ENCODE measurements at places on chromosomes 11 and 22.
A peak's percentile ranks its signal among the peaks of the same experiment; 100 is the strongest.

DNA sequence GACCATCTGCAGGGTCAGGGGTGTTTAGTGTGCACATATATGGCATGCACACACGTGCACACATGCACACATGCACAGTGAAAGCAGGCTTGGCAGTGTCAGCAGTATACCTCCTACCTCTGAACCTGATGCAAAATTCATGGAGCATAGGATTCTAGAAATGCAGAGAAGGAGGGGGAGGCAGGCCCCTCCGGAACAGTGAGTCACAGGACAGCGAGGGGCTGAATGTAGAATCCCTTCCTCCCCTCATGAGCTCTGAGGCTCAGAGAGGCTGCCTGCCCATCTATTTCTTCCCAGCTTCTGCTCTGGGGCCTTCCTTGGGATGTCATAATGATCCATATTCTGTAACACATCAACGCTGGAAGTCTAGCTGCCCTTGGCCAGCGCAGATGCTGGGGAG is 66.7 kb upstream of the NECTIN1 start:
- no peak for DNase-seq

DNA sequence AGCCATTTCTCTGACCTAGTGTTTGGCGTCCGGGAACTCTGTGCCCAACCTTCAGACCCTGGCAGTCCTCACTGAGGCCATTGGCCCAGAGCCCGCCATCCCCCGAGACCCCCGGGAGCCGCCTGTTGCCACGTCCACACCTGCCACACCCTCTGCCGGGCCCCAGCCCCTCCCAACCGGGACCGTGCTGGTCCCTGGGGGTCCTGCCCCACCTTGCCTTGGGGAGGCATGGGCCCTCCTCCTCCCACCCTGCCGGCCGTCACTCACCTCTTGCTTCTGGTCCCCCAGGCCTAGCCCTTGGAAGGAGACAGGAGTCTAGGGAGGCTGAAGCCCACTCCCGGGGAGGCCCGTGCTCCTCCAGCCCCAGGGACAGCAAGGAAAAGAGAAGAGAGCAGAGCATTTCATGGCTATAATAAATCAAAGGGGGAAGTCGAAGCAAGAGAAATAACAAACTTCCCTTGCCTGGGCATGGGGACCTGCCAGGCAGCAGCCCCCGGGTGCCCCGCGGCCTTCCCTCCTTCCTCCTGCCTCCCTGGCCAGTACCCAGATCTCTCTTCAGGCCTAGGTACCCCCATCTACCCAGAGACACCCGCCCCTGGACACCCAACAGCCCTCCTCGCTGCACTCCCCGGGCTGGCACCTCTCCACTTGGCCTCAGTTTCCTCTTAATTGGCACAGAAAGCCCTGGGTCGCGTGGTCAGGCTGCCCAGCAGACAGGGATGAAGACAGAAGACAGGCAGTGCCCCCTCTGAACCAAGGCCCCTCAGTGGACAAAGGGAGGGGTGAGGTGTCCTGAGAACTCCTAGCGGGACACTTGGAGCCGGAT is 13.0 kb upstream of the SLC39A13 start:
- no peak for DNase-seq

- no peak for DNase-seq
Observed at GRCh38 chr11:130370845-130371590, 56.3 kb upstream of the ZBTB44 start.

DNA sequence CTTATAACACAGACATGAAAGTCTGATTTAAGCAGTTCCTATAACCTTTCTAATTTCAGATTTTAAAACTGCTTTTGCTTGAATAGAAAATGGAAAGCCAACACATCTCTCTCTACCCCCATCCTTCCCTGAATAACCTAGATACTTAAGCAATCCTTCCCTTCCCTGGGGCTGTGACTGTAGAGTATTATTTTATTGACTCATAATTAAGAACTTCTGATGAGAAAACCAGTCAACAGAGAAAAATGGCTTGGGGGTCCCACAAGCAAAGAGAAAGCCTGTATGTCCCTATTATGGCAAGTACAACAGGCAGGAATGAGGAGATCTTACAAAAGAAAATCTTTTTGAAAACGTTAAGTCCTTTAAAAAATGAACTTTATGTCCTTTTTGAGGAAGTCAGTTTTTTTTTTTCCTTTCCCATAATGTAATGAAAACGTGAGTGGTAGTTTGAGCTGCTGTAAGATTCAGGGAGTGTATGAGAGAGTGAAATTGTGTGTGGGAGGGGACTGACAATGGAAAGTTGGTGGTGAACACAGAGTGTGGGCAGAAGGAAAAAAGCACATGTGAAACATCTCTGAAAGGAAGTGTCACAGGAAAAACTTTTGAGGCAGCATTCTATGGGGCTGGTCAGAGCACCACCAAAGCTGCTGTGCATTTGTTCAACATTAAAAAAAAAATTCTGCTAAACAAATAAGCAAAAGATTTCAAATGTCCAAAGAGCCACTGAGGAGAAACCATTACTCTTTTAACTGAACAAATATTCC is 154.6 kb downstream of the MAML2 start:
- no peak for DNase-seq

- no peak for DNase-seq
Observed at GRCh38 chr22:22030493-22031182, 48.1 kb upstream of the TOP3B start.

- DNase-seq: no peak
Observed at GRCh38 chr11:65918211-65919140, at the start of gene C11orf68. Gene C11orf68 (minus strand): TSS chr11:65919062. CDS start chr11:65919031, 31 bp downstream.

DNA sequence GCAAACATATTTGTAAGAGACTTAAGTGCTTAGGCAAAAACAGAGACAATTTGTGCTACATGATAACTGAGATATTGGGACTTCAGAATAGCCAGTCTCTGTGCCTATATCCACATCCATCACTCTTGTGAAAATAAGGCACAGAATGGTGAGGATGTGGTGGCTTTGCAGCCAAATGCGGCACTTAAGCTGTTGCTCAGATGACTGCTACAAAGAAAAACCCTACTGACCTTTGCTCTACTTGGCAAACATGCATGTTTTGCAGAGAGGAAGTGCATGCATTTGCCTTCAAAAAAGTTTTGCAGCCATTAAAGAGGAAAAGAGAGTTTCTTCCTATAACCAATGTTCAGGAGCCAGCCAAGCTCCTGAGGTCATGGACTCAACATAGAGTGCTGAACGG is 675.0 kb upstream of the KIRREL3 start:
- DNase-seq: no peak

GRCh38 chr11:77171885-77172665 is 44.0 kb downstream of the MYO7A start:
- peak; percentile 94 for DNase-seq

GRCh38 chr22:45686004-45686403 is 14.4 kb downstream of the ATXN10 start:
- DNase-seq: no peak

DNA sequence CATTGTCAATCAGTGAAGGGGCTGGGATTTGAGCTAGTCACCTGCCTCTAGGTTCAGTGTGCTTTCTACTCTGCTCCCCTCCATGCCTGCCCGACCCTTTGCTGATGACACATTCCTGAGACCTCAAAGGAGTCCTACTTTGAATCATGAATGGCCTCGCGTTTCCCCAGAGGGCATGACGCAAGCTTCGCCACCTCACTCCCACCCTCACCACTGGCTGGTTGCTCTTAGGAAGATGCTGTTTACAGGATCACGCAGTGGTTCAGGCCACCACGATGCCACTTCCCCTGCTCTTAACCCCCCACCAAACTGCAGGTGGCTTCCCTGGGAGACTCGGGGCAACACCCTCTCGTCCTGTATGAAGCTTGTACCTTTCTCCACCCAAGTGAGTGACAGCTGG is 62.9 kb upstream of the B3GAT1 start:
- no peak for DNase-seq

DNA sequence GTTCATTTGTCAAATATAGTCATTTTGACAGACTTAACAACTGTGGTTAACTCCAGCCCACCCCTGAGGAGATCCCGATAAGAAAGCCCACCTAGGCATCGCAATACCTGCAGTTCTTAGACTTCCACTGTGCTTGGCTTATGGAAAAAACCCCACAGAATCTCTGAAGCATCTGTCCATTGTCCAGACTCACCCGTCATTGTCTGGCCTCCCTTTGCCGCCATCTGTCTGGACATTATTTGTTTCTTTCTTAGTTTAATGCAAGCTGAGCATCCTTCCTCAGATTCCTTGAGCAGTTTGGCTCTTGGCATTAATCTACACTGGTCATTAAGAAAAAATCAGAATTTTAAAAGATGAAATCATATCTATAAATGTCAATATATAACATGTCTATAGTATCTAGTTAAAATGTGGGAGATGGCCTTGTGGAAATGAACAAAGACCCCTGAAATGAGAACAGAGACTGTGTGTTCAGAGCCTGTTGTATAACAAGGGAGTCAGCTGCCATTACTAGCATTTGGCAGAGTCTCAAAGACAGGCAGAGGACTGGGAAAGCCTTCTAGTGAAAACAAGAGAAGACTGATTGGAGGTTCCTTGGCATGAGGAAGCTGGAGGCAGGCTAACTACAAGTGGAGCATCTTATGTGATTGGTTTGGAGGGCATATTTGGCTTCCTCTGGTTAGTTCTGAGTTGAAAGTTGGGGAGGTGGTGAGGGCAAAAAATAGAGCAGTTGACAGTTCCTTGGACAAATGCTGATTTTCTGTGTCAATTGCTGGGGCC is 80.4 kb downstream of the SPON1 start:
- no peak for DNase-seq

DNA sequence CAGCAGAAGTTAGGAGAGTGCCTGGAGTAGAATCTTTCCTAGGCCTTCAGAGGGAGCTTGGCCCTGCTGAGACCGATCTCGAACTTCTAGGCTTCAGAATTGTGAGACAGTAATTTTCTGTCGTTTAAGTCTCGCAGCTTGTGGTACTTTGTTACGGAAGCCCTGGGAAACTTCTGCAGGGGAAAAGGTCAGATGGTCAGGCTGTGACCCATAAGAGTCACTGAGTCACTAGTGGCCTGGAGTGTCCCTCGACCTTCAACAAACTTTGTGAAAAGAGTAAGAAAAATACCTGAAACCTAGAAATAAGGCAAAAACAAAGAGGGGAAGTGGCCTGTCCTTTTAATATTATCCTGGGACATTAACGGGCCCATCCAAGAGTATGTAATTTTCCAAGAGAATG is 34.6 kb downstream of the CSNK2A3 start:
- DNase-seq: no peak

DNA sequence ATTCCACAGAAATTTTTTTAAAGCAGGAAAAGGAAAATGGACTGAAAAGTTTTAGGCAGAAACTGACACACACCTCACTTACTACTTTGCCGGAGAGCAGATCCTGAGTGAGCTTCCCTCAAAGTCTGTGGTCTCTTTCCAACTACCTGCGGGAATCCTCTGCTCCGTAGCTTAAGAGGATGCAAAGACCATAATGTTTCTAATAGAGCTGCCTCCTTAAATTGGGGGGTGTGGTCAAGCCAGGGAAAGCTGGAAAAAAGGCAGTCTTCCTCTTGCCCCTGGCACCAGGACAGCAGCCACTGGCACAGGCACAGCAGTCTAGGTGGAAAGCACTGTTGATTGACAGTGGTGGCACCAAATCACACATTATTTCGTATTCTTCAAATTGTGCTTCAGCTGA is at the start of gene ETS1:
TSS of gene ETS1 (minus strand) at position 144 of the 400 bp plus-strand sequence. CDS start 14,428 bp downstream, outside the sequence.
- no peak for DNase-seq

DNA sequence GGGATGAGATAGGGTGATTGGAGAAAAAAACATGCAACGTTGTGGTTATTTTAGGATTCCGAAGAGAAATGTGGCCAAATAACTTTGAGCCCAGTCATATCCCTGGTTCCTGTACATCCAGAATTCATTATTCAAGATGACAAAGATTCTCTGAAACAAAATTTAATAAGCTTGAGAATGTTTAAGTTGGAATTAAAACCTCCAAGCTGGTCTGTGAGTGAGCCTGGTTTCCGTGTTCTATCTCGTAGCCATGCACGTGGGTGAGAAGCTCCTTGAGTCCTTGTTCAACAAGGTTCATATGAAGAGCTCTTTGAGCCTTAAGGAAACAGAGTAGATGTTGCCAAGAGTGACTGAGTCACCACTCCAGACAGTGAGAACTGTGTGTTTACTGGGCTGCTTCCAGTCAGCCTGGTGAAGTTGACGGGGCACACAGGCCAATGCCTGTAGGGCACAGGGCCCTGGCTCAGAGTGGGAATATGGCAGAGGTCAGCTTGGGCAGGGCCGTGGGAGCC is 206.5 kb downstream of the NAV2 start:
- DNase-seq: no peak

DNA sequence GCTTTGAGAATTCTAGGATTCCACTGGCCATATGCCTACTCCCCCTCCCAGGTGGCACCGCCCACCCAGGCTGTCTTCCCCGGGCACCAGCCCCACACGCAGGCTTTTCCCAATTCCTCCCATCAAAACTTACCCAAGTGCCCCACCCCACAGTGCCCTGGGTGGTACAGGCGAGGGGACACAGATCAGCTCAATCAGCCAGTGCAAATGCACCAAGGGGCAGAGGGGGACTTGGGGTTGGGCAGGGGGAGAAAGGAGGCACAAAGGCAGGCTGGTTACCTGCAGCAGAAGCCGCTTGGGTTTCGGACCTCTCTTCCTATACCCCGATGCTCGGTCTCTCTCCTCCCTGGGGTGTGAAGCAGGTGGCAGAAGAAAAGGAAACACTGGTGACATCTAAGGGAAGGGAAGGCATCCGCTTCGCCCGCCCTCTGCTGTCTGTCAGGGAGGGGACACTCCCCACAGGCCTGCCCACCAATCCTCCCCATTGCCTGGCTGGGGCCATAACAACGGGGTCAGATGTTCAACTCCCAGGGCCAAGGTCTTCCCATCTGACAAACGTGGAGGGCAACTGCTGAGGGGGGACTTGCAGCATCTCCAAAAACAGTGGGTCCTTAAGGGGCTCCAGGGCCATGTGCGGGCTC is 14.0 kb downstream of the CBX7 start:
- no peak for DNase-seq

GRCh38 chr11:121930004-121930965 is 185.7 kb downstream of the BLID start:
- DNase-seq: no peak

DNA sequence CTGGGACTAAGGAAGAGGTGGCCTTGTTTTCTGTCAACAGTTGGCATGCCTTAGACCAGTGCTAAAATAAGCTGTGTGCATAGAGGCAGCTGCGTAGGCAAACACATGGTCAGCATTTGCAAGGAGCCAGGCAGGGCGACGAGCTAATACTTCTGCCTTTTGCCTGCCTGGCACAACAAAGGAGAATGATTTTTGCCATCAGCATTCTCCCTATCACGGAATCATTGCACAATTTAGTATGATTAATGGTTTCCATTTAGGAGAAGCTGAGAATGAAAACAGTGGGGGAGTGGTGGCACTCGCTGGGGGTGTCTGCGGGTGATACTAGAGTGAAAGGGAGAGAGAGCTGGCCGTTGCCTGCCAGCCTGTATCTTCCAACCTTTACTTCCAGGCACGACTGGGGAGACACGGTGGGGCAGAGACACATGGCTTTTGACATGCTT is 336.0 kb downstream of the CADM1 start:
- no peak for DNase-seq

- no peak for DNase-seq
Observed at GRCh38 chr11:93984196-93984567, 37.0 kb upstream of the HEPHL1 start.
